ENCODE measurements at places on chromosomes 13 and 19.

DNA sequence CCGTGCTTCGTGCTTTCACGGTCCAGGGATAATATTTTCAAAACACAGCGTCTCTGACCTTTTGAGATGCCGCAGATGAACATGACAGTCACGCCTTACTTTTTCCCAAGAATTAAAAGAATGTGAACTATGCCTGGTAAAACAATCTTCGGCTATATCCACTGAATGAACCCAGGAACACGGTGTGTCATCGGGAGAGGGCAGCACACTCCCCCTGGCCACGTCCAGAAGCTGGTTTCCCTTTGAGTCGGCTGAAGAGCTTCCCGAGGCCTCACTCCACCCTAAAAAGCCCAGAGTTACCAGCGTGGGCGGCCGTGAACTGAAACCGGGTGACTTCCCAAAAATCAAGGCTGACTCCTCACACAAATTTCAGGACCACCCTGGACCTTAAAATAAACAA, 22.9 kb upstream of the SHISA2 start:
- DNase-seq: no peak

DNA sequence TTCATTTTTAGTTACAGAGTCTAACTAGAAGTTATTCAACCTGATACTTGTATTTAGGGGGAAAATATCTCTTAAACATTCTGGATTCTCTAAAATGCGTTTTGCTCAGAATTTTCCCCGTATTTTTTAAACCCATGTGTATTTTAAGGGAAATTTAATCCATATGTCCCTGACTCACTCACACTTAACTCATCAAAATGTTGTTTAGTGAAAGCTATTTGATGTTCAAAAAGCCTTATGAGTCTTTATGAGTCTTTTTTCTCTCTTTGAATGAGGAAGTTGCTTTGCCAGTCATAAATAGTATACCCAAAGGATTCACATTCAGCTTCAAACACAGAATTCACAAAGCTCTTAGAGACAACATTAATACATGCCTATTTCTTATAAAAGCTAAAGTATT, 16.4 kb downstream of the MAB21L1 start:
- DNase-seq: no peak

DNA sequence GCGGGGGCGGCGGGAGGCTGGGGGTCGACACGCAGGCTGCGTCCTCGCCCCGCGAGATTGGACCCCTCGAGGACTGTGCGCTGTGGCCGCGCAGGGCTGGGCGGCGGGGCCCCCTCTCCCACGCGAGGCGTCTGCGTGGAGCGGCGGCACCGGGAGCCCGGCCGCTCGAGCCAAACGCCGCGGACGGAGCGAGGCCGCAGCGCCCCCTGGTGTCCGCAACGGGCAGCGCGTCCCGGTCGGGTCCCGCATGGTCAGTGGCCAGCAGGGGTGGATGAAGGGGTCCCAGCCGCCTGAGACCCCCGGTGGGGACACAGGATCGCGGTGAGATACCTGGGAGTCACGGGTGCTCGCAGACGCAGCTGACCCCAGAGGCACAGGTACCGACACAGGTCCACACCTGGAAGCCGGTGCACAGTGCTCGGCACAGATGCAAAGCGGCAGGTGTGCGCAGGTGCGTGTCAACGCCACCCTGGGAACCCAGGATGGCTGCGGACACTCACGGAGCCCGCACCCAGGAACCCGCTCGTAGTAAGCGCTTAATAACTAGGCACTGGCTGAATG, 2.1 kb upstream of the CIRBP start:
- no peak for DNase-seq

- no peak for DNase-seq
Measured at GRCh38 chr19:31278555-31279435, 70.4 kb downstream of the TSHZ3 start.

GRCh38 chr19:30565636-30566035, 193.5 kb downstream of the ZNF536 start:
- DNase-seq: no peak

- DNase-seq: peak; percentile 93
Measured at GRCh38 chr19:18044825-18045304, 36.9 kb downstream of the ARRDC2 start.

- no peak for DNase-seq
Measured at GRCh38 chr19:45659096-45659729, 8.8 kb upstream of the GIPR start.

- DNase-seq: no peak
Measured at GRCh38 chr19:49059053-49059452, 1.5 kb upstream of the CGB7 start.

DNA sequence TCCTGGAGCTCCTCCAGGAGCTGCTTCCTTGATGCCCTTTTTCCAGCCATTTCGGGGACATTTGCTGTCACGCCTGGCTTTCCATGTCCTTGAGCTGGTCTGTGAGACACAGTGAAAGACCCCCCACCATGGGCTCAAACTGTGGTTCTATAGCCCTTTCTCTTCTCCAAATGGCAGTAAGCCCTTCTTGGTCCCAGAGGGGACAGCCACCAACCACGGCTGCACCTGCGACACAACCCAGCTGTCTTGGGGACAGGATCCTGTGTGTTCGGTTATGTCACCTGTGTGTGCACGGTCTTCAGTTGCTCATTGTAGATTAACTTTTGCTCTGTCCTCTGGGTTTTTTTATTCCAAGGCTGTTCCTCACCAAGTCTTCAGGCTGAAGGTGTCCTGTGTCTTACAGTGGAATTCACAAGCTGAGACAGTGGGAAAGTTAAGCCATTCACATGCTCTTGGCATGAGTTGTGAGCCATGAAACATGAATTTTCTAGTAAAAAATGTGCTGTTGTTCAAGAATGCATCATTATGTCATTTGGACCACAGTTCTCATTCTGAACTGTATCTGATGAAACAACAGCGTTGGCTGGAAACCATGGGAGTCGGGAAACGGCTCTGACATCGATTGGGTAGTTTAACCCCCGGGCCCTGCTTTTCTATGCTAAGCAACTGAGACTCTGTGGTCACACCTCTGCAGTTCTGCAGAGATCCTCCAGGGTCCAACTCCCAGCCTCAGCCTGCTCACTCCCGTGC, 129.5 kb upstream of the MCF2L start:
- peak; percentile 34 for DNase-seq

DNA sequence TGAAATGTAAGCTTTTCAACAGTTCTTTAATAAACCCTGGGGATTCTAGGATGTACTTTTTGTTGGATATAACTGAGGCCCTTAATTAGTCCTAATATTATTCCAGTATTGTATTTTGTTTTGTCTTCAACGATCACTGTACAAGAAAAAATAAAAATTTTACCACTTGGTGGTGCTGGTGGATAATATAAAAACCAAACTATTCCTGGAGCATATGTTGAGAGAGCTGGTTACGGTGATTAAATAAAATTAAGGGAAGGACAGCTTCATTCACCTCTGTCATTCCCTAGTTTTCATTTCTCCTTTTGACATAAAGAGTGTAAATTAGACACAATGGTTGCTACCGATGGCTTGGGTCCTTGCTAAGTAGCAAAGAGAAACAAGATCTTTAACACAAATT, 598.6 kb upstream of the PCDH20 start:
- DNase-seq: no peak

DNA sequence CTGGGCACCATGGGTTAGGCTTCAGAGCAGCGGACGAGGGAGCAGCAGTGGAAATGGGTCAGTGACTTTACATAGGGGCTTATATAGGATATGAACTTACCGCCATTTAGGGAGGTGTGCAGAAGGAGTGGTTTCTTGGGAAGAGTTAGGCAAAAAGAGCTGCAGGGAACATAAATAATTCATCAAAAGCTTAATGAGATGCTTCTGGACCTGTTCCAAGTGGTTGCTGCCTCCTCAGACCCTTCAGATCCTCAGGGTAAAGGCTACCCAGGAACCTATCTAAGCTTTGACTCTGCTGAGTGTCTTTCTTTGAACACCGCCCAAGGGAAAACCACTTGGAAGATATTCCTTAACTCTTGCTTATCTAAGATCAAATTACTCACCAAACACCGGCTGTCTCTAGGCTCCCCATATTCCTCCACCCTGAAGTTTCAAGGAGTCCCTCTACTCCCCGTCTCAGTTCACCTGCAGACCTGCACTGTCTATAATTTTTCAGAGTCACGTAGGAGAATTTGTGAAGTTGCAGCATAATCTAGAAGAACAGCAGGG, at the start of gene IGFL4:
IGFL4 (minus strand) TSS at position 51 of the 549 bp plus-strand sequence; CDS start at position 11, 40 bp downstream.
- DNase-seq: no peak

DNA sequence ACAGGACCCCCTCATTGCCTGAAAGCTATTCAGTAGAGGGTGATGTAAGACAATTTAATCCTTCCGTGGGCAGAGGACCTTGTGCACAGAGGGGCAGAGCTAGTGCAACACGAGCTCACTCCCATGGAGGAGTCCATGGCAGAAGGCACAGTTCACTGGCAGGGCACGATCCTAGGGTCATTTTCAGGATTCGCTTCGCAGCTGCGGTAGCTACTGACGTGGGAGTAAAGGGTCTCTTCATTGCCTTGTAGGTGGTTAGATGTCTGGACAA, 207.8 kb downstream of the FOXO1 start:
- DNase-seq: no peak

DNA sequence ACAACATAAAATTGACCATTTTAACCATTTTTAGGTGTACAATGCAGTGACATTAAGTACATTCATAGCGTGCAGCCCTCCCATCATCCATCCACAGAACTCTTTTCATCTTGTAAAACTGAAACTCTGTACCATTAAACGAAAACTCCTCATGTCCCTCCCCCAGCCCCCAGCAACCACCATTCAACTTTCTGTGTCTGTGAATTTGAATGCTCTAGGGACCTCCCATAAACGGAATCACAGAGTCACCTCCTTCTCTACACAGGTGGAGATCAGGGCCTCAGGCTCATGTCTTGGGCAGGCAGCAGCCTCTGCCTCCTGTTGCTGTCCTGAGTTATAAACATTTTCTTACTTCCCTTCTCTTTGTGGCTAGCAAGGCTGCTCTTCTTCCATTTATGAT, 7.3 kb upstream of the CCNE1 start:
- no peak for DNase-seq

DNA sequence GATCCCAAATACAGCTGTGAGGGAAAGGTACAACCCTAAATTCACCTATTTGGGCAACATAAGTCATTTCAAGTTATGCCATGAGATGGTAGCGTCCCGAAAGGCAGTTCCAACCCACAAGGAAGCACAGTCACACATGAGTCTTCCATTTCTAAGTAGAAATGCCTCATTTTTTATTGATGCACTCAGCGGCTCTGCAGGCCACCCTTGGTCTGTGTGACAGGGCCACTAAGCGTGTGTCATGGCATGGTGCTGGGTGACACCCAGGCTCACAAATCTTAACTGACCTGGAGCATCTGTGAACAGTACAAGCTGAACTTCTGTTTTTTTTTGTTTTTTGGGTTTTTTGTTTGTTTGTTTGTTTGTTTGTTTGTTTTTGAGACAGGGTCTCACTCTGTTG, 15.1 kb downstream of the RAB20 start:
- no peak for DNase-seq

DNA sequence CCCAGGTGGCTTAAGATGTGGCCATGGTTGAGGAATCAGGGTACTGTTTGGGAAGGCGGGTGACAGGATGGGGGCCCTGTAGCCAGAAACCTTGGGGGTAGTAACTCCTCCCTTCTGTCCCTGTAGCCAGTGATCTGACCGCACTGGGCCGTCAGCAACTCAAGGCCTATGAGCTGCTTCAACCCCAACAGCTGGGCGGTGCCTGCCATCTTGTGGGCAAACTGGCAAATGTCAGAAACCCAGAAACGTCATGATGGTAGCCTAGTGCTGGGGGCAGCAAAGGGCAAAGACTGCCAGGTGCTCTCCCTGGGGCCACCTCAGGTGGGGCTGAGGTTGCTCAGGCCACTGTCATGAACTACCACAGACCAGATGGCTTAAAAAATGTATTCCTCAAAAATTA, 3.5 kb downstream of the COPE start:
- DNase-seq: no peak

DNA sequence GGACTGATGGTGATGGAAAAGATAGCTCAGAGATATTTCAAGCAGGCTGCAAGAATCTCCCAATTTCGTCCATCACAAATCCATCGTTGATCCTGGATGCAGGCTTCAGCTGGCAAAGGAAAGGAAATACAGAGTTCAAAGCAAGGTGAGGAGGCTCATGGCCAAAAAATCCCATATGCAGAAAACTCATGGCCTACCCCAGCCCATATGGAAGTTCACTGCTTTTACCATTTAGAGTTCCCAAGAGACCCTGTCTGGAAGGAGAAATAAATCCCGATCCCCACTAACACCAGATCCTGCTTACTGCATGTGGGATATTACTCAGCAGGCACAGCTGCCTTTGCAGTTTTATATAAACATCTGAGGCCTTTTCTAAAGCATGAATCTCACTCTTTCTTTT, 412.9 kb upstream of the SPRY2 start:
- DNase-seq: no peak

DNA sequence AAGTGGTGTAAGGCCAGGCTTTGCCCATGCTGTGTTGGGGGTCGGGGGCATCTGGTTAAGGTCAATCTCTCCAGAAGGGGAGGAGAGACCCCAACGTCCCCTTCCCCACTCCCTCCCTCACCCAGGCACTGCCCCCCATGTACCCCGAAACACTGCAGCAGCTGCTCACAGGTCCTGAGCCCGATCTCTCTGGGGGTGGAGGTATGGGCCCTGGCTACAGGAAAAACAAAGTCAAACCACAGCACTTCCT, 10.2 kb downstream of the CAPN12 start:
- peak; percentile 14 for DNase-seq

- DNase-seq: no peak
Measured at GRCh38 chr13:101346161-101346560, 70.1 kb downstream of the NALCN start.

GRCh38 chr13:40490086-40490758, 176.2 kb downstream of the FOXO1 start:
- no peak for DNase-seq

DNA sequence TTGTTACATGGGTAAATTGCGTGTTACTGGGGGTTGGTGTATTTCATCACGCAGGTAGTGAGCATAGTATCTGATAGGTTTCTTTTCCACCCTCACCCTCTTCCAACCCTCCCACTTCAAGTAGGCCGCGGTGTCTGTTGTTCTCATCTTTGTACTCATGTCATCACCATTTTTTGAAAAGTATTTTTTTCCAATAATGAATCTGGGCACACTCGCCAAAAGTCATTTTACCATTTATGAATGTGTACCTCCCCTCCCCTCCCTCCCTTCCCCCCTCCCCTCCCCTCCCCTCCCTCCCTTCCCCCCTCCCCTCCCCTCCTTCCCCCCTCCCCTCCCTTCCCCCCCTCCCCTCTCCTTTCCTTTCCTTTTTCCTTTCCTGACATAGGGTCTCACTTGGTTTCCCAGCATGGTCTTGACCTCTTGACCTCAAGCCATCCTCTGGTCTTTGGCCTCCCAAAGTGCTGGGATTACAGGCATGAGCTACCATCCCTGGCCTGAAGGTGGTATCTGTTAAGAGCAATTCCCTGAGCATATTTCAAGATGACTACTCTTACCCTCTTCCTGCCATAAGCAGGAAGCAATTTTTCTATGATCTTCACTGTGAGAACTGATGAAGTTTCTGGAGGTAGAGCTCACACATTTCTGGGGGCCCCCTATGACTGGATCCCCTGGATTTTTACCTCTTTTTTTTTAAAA, 15.7 kb downstream of the ZNF627 start:
- DNase-seq: no peak

DNA sequence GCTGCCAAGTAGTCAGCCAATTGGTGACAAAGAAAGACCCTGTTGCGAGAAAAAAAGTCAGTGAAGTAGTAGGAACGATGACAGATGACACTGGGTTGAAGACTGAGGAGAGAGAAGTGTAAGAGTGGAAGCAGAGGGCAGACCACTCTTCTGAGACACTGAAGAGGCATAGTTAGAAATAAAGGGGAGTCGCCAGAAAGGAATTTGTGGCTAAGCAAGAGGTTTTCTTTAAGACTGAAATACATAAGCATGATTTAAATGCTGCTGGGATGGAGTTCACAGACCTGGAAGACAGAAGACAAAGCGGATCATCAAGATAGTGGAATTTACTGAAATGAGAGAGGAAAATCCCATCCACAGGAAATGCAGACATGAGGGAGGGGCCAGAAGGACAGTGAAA, 56.2 kb upstream of the USPL1 start:
- no peak for DNase-seq

All from lower leg skin (tissue), 4 donors.